ENCODE measurements at places on chromosomes 3 and 15.

- no peak for DNase-seq
These were observed 13.7 kb upstream of the COL8A1 start for GRCh38 chr3:99624496-99625236.

GRCh38 chr15:24877174-24877573 lies 77.6 kb upstream of the SNRPN start:
- DNase-seq: no peak

GRCh38 chr15:39102431-39102830 lies 478.4 kb upstream of the THBS1 start:
- DNase-seq: no peak

GRCh38 chr3:129793942-129794310 lies 99.6 kb downstream of the TMCC1 start:
- DNase-seq: no peak

- no peak for DNase-seq
These were observed 462.8 kb downstream of the EDEM1 start for GRCh38 chr3:5650303-5650702.

DNA sequence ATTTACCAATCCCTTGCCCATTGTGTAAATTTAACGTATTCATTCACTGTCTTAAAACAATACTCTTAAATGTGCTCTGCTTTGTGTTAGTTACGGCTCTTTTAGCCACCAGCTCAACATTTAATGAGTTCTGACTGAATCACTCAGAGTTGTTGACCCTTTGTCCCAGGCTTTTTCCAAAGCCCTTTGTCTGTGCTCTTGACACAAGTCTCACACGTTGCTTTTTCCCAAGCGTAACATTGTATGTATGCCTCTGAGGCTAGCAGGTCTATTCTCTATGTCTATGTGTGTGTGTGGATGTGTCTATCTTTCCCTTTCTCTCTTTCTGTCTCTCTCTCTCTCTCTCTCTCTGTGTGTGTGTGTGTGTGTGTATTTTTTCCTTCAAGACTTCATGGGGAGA lies 435.4 kb upstream of the GOLIM4 start:
- no peak for DNase-seq

DNA sequence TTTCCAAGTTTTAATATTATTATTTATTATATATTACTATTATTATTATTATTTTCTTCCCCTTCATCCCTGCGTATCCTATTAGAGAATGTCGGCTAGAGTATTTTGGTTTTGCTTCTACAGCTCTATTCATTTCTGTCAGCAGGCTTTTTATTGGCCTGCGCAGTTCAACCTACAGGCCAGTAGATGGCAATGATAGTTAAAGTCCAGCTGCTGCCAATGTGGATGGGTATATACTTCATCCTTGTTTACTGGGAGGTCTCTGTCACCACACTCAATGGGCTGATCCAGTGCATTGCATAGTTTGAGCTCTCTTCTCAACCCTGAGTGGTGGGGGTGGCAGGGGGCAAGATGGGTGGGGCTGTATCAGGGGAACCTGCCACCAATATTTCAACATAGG lies 799.8 kb downstream of the NSUN3 start:
- DNase-seq: no peak

DNA sequence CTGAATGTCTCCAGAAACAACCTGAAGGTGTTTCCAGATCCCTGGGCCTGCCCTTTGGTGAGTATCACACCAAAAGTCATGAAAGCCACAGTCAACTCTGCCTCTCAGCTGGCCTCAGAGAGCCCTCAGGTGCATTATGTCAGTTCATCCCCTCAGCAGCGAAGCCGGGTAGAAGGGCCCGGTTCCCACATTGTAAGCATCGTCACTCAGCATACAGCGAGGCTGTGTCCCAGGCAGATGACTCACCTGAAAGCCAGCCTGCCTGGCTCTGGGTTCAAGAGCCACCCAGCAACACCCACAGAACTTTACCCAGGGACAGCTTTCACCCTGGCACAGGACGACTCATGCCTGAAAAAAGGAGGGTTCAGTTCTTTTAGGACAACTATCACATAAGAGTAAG lies 91.6 kb downstream of the LRRK1 start:
- no peak for DNase-seq

DNA sequence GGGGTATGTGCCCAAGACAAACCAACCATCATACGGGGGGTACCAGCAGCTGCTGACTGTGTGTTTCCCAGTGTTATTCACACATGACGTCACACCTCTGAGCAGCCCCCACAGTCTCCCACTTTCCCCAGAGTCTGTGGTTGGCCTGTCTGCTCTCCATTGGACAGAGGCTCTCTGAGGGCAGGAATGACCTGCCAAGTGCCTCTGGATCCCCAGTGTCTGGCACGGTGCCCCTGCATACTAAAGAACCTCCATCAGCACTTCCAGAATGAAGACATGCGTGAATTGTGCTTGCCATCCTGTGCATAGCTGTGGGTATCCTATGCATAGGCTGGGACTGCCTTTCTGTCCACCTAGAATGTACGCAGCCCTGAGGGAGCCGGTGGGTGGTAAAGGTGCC lies 3.5 kb upstream of the CCDC9B start:
- DNase-seq: no peak

DNA sequence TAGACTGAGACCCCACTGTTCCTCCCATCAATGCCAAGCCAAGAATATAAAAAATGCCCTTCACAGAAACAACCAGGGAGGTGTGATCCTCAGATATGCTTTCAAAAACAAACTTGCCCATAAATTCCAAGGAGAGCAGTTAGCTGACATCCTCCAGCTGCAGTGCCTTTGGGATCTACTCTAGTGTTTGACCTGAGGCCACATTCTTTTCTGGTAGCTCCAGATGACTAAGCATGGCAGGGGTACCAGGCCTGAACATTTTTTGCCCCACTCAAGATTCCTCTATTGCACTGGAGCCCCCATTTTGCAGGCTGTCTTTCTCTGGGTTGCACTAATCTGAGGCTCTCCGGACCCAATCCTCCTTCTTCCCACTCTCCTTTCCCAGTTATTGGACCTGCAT lies 27.9 kb upstream of the ACP3 start:
- no peak for DNase-seq

DNA sequence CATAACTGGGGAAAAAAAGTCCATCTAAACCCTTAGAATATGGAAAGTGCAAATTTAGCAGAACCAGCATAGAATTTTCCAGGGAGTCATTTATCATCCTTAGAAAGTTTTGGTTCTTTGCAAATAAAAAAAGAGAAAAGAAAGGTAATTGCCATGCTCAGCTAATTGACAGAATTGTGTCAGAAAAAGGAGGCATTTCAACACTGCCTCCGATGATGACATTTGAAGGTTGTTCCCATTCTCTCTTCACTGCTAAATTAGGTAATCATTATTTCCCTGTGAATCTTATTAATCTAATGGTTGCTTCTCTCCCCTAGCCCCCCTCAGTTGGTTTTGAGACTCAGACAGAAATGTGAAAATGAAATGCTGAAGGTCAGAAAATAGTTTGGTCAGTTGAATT lies 139.2 kb downstream of the PDCD6IP start:
- no peak for DNase-seq

DNA sequence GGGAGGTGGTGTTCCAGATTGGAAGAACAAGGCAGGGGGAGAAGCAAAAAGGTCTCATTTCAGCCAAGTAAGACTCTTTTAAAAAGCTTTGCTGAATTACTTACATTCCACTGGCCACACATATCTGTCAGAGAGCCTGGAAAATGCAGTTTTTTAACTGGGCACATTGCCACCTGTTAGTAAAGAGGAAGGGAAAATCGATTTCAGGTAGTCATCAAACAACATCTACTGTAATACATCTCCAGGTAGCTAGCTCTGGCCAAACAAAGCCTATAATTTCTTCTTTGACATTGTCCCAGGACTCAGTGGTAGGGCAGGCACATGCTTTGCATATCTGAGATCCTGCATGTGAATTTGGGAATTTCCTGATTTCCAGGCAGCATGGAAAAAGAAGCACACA lies 480.7 kb upstream of the SUCLG2 start:
- DNase-seq: no peak

DNA sequence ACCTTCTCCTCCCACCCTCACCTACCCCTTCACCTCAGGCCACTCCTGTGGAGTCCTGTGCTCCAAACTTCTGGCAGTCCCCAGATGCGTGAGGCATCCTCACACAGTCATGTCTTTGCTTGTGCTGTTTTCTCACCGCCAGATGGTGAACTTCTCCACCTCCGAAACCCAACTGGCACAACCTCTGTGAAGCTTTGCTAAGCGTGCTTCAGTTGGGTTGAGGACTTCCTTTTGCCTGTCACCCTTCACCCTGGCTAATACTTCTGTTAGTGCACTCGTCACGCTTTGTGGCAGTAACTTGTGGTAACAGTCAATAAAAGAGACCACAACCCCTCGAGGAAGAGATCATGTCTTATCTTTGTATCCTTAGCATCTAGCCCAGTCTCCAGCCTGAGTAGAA lies 42.0 kb upstream of the SKOR1 start:
- DNase-seq: peak; percentile 25

DNA sequence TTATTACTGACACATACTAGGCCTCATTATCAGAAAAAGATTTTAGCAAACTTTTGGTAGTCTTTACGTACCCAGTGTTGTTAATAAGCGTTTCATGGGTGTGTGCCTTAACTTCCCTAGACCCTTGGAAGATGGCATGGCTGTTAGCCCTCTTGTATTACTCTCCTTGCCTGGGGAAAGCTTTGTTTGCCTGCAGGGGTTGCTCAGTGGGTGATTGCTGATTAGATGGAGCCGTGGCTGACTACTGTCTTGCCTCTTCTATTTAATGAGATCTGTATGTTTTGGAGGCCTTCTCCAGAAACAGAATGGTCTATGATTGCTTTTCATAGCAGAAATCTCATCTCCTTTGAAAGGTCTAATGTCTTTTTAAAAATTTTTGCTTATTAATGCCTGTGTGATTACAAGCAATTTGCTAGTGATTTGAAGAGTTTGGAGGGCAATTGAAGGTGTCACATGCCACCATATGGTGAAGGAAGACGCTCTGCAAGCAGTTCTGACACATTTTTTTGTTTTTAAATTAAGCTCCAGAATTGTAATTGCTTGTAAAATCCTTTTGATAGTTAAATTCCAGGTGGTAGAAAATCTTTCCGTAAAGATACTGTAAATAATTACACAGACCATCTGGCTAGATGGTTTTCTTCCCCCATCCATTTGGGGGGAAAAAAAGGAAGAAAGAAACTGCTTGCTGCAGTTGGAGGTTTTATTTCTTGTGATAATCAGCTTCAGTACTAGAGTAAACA lies 11.4 kb upstream of the C3orf20 start:
- no peak for DNase-seq

GRCh38 chr3:177236704-177237103 lies 39.4 kb upstream of the TBL1XR1 start:
- no peak for DNase-seq

GRCh38 chr15:60400944-60401343 lies 3.2 kb upstream of the ANXA2 start:
- DNase-seq: no peak

DNA sequence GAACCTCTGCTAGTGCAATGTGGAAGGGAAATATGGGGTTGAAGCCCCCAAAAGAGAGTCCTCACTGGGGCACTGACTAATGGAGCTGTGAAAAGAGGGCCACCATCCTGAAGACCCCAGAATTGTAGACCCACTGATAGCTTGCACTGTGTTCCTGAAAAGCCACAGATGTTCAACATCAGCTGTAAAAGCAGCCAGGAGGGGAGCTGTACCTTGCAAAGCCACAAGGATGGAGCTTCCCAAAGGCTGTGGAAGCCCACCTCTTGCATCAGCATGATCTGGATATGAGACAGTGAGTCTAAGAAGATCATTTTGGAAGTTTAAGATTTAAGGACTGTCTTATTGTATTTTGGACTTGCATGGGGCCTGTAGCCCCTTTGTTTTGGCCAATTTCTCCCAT lies 125.8 kb upstream of the TGFBR2 start:
- no peak for DNase-seq

DNA sequence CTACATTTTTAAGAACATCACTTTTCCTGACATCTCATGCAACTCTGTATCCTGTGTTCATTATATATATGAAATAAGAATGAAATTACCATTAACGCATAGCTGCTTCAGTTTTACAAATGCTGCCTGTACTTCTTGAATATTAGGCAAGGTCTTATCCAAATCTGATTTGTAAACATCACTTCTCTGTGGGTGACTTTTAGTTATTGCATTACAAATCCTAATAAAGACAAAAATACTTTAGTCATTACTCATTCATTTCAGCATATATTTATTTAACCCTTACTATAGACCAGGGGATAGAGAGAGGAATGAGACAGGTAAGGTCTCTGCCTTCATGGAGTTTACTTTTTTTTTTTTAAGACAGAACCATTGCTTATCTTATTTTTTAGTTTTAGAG lies 36.8 kb downstream of the MTMR10 start:
- DNase-seq: no peak

DNA sequence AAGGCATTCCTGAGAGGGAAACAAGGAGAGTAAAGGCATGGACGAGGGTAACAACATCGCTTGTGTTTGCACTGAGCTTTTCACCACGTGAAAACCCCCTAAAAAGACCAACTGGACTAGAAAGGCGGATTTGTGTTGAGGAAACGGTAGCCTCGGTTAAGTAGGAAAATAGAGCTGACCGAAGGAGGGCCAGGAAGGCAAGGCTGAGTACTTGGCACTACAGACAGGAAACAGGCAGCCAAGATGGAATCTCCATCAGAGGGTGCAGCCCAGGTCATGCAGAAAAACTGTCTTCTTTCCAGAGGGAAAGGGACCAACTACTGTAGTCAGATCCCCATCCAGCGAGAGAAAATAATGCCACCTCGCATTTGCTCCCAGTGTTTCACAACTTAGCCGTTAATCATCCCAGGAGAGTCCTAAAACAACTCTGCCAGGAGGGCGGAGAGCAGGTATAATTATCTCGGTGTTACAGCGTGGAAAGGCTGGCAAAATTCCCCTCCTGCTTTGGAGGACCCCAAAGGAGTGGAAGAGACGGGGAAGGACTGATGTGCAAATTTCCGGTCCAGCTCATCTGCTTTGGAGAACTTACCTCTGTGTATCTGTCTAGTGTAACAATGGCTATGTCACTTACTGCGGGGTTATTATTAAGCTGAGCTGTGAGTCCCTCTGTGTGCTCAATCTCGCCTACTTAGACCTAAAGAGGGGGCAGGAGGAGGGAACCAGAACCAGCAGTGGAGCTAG lies 77.2 kb downstream of the MYO1E start:
- no peak for DNase-seq

DNA sequence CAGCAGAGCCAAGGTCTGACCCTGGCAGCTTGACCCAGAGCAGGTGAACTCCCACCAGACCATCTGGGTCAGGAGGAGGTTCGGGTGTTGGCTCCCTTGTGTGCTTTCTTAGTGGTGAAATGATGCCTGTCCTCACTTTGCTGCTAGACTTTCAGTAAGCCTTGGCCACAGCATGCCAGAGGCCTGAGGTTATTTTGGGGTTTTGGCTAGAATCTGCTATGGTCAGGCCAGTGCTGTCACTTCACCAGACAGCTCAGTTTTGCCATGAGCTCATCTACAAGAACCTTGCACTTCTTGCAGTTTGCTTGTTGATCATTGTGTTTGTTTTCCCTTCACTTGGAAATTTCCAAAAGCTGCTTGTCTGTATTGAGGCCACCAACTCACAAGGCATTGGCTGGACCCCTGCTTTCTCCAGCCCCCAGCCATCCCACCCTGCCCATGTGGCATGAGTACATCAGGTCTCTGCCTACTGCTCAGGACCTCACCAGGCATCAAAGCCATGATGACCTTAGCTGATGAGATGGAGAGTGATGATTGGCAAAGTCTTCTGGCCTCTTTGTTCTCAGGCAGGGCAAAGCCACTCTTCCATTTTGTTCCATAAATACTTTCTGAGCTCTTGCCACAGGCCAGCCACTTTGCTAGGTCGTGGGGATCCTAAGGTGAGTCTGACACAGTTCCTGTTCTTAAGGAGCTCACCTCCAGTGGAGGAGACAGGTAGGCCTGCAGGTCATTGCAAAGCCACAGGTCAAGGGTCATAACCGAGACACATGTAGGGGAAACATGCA lies 122.6 kb downstream of the ARNT2 start:
- DNase-seq: no peak
